ENCODE measurements at places on chromosomes 13 and 19.

GRCh38 chr13:107276936-107277335 lies 709.0 kb upstream of the ARGLU1 start:
- no peak for DNase-seq

DNA sequence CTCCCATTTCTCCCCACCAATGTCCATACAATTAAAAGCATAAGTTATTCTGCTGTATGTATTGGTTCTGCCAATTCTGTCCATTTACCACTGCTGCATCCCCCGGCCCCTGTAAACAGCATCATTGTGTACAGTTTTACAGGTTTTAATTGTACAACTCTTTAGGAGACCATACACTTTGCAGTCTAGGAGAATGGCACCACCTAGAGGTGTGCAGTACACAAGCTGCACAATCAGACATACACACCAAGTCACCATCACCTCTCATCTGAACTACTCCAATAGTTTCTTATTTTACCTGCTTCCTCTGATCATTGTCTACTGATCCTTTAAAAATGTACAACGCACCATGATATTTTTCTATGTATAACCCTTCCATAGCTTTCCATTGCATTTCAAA lies 855.9 kb upstream of the KLHL1 start:
- no peak for DNase-seq

DNA sequence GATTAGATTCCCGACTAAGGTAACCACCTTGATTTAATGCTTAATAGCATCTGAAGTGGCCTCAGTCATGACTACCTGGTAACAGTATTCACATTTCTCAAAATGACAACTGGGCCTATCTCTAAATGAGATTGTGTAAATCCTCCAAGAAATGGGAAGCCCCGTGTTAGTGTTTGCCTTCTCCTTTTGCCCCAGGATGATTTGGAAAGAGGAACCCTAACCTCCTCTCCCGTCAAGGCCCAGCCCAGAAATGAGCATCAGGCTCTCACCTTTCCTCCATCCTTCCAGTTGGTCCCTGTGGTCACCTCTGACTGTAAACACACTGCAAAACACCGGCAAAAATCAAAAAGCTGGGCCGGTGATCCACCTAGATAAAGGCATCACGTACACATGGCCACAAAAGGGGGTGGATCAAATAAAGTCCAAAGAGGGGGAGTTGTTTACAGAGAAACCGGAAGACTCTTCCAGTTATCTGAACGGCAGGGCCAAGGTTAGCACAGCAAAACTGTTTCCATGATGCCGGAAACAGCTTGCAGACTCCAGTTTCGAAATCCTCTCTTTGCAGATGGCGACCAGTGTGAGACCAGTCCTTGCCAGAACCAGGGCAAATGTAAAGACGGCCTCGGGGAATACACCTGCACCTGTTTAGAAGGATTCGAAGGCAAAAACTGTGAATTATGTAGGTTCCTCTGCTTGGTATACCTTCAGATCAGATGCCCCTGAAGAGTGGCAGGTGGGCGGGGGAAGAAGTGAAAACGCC lies 16.4 kb downstream of the F10 start:
- DNase-seq = no peak

- DNase-seq = no peak
Observed at GRCh38 chr19:9054765-9055164, 32.1 kb upstream of the OR1M1 start.

DNA sequence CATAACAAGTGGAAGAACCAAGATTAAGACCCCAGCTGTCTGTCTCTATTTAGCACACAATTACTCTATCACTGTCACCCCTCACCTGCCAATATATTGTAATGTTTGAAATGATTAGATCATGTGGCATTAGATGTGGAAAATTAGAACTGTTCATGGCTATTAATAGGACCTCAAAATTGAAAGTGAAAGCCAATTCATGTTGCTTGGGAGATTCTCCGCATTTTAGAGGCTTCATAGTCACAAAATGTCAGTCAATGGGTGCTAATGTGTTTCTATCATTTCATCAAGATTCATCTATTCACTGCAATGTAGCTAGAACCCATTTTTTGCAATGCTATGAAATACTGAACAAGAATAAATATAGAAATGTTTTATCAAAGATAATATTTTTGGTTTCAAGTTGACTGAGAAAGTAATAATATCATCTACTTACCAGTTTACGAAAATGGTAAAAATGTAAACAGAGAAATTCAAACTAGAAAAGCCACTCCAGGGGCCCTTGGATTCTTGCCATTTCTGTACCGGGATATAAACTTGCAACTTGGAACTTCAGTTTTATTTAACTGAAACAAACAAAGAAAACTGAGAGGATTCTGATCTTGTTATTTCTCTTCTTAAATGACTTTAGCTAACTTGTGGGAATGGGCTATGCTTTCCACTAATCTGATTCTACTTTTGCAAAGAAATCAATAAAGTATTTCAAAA lies 388.6 kb downstream of the DCT start:
- DNase-seq = no peak

- DNase-seq = peak; percentile 85
Observed at GRCh38 chr19:1122972-1123363, 19.2 kb downstream of the GPX4 start.

DNA sequence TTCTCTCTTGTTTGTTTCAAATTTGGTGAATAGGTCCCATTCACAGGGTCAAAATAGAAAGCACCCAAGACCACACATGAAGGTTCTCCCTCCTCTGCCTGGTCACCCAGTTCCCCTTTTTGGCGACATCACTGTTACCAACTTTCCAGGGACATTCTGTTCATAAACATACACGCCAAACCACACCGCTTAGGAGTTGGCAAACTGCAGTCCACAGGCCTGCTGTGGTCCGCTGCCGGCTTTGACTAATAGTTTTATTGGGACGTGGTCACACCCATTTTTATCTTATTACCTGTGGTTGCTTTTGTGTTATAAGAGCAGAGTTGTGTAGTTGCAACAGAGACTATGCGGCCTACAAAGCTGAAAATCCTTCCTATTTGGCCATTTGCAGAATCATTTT lies 24.2 kb downstream of the UHRF1 start:
- no peak for DNase-seq

DNA sequence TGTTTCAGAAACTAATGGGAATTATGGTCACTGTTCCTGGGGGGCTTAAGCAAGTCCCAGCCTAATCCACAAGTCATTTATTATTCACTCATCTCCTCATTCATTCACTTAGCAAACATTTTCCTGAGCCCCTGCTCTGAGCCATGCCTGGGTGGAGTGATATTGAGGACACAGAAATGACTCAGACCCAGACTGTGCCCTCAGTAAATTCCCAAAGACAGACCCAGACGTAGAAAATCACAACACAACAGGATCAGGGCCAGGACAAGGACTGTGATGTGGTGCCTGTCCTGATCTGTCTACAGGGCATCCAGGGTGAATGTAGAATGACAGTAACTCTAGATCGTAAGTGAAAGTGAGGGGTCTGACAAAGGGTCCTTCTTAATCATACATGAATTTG lies 7.0 kb upstream of the SPACA6 start:
- no peak for DNase-seq

GRCh38 chr13:101467415-101467814 lies 14.9 kb downstream of the ITGBL1 start:
- DNase-seq = no peak

DNA sequence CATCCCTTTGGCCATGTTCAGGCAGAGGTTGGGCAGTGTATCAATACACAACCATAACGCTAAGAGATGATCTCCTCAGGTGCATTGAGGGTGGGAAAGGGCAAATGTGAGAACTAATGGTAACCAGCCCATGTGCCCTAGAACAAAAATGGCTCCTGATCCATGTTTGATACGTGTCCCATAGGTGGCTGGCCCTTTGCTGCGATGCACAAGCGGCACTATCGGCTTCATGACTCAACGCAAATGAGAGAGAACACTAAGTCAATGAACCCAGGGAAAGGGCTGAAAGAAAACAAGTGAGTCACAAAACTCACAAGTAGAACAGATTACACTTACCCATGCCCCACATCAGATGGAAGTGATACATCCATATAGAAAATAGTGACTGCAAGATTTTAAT lies 201.7 kb downstream of the ABCC4 start:
- no peak for DNase-seq

DNA sequence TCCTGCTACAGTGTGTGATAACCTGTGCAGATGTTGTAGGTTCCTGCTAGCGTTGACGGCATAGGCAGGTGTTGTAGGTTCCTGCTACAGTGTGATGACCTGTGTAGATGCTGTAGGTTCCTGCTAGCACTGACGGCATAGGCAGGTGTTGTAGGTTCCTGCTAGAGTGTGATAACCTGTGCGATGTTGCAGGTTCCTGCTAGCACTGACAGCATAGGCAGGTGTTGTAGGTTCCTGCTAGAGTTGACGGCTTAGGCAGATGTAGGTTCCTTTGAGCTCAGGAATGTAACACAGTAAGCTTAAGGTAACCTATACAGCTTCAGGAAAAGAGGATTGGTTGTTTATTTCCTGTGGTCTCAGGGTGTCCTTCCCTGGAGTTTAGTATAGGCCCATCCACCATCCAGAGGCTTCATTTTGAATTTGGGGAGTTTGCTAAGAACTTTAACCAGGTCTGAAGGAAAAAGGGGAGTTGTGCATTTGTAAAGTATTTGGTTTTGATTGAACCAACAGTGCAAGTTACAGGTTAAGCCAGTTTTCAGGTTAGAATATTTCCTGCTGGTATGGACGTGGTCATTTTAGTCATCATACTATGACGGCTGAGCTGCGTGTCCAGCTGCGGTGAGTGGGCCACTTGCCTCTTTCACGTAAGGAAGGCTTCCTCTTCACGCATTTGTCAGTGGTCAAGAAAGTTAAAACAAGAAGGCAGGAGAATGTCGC lies 53.8 kb downstream of the ATP11A start:
- DNase-seq = no peak

DNA sequence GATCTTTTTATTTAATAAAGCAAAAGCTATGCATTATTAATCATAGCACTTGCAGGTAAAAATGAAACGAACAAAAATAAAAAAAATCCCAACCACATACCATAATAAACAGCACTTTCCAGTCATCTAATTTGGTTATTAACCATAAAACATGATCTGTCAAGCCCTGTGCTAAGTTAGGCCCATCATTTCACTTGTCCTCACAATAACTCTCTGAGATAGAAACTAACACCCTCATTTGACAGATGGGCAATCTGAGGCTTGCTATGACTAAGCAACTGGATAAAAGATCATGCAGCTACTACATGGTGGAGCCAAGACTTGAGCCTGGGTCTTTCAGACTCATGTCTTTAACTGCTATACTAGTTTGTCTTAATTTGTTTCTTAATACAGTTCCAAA lies 21.8 kb downstream of the PROSER1 start:
- no peak for DNase-seq

DNA sequence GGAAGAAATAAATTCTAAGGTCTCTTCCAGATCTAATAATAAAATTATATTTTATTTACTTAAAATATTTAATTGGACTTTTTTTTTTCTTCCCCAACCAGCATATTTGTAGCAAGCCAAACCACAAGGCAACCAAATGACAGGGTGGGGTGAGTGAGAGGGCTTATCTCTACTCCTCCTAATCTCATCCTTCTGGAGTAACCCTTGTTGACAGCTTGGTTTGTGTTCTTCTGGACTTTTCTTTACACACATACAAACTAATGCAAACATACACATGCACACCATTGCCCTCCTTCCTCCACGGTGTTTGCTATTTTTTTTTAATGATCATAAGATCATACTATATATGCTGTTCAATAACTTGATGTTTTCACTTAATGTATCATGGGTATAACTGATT lies 383.1 kb downstream of the DLEU7 start:
- no peak for DNase-seq

DNA sequence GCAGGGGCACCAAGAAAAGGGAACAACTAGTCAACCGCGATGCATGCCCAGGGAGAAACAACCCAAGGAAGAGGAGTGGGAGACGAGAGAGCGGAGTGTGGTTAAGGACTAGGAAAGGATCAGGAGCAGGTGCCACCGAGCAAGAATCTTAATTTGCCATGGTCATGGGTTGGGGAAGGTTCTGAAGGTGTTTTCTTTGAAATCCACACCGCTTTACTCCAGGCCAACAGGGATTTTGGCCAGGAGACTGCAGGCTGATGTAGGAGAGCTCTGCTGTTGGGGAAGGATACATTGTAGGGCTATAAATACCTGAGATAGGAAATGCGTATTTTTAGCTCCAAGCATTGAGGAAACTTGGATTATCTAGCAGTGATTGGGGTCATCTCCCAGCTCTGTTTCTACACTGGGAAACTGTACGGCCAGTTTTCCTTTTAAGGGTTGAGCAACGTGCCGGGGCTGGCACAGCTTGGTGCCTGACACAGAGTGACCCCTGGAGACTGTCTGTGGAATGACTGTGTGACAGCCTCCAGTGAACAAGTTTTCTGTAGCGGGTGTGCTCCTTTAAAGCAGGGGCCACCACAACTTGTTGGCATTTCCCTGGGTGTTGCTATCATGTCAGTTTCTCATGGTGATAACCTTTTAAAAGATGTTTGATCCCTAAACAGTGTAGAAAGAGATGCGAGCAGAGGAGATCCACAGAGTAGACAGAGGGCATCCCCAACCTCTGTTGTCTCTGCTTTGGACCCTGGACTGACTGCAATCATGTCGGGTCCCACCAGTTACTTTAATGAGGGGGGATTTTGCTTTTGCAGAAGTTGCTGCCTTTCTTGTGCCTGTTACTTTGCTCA lies 34.3 kb downstream of the ZNF536 start:
- no peak for DNase-seq

DNA sequence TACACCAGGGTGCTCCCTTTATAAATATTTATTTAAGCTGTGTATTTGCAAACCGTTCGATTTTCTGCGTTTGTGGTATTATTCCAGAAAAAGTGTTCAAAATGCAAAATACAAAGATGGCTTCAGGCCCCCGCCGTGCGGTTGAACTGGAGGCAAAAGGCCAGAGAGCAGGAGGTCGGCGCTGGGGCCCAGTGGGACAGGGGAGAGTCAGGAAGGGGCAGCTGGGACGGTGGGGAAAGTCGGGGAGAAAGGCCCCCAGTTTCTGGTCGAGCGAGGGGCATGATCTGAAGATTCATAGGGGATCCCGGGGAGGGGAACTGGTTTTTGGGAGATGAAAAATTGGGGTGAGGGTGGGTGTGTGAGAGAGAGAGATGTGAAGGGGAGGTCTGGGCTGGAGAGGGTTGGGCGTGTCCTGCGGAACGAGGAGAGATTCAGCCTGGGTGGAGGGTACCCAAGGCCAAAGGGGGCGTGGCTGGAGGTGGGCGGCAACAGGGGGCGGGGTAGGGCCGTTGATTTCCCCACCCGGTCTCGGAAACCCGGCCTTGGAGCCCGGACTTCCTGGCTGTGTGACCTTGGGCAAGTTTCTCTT lies 678 bp downstream of the ISOC2 start:
- DNase-seq = peak; percentile 67

DNA sequence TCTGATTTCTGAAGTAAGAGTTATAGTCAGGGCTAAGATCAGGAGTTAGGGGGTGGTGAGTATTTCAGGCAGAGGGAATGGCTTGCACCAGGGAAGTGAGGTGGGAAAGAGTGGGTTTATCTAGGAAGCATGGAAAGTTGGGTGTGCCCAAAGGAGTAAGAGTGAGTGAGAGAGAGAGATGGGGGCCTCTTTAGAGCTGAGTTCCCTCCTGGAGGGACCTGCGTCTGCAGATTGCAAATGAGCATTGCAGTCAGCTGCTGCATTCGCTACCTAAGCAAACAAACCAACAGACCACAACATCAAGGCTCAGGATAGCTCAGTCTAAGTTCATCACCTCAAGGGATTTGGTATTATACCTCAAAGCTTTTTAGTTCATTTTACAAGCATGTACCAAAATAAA lies 405.8 kb downstream of the FGF9 start:
- DNase-seq = no peak

Data from activated CD4-positive, alpha-beta T cell treated with anti-CD3 and anti-CD28 coated beads, Interleukin-2, amount 50 U/mL, for 48 hours (primary cell).